Stimulated activated CD8-positive, alpha-beta memory T cell treated with anti-CD3 and anti-CD28 coated beads, Interleukin-7, amount 100 ng/mL, for 1 hour (primary cell): ENCODE measurements at places on chromosomes 13 and 19.
A peak's percentile ranks its signal among the peaks of the same experiment; 100 is the strongest.

DNA sequence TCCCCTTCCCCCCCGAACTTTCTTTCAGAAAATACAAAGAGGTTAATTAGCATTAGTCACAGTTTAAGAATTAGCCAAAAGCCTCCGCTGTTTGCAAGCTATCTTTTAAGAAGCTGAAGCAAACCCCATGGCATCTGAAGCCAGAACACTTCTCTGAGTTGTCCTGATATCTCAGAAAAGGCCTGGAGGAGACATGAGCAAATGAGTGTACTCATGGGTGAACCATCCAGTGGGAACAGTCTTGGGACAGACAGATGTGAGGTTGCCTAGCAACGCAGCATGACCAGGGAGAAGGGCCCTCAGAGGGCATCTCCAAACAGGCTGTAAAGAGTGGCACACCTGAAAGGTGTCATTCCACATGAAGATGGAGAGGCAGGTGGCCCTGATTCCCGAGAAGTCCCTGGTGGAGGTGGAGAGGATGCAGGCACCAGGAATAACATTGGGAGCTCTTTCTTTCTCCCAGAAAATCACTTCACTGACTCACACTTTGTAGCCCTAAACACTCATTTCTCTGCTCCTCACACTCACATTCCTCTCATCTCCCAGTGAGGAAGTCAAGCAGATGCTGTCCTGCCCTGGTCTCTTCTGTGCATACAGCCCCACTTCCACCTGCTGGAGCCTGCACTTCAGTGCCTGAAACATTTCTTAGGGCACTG lies 87.0 kb upstream of the TSHZ3 start:
- DNase-seq, result no peak

DNA sequence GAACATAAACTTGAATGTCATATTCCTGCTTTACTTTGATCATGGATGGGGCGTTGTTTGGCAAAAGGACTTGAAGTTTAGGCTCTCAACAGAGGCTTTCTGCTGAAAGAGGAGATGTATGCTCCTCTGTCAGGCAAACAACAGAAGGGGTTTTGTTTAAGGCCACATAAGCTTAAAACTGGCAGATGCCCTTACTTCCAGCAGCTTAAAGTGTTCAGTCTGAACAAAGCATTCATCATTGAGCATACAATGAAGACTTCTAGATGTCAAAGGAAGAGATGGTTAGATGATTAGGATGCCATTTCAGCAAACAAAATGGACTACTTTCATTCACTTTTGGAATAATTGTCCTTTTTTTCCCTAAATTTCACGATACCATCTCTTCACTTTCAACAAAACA lies 484.5 kb downstream of the SLITRK6 start:
- DNase-seq, result no peak

- no peak for DNase-seq
Measured at GRCh38 chr13:95260031-95260525, 41.2 kb downstream of the ABCC4 start.

- DNase-seq, result peak; percentile 23
Measured at GRCh38 chr13:98842858-98843481, 90.5 kb upstream of the SLC15A1 start.

DNA sequence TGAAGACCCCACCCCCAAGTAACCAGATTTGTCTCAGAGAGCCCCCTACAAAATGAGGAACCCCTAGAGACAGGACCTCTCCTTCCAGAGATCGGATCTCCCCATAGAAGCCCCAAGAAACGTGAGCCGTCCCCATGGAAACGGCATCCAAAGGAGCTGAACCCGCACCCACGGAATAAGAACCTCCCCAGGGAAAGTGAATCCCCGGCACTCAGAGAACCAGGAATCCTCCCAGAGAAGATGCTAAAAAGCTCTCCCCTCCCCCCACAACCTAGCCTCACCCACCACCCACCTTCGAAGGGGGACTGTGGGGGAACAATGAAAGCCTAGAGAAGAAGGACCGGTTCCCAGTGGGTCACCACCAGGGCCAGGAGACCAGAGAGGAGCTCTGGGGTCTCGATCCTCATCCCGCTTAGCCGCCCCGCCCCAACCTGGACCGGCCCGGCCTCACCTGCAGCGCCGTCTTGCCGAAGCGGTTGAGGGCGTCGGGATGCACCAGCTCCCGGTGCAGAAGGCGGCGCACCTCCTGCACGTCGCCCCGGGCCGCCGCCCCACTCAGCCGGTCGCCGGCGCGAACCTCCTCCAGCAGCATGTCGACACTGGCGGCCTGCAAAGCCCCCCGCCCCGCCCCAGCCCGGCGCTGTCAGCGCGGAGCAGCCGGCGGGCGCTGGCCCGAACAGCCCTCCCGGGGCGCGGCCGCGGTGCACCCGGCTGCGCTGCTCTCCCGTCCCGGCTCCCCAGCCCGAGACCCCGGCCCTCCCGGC lies 535 bp downstream of the CDKN2D start:
- DNase-seq, result no peak

- DNase-seq, result no peak
Measured at GRCh38 chr13:74006666-74007065, 127.5 kb downstream of the KLF12 start.

- DNase-seq, result no peak
Measured at GRCh38 chr19:41746593-41747227, 8.6 kb upstream of the CEACAM6 start.

- DNase-seq, result no peak
Measured at GRCh38 chr19:10417541-10418234, 2.6 kb upstream of the PDE4A start.

DNA sequence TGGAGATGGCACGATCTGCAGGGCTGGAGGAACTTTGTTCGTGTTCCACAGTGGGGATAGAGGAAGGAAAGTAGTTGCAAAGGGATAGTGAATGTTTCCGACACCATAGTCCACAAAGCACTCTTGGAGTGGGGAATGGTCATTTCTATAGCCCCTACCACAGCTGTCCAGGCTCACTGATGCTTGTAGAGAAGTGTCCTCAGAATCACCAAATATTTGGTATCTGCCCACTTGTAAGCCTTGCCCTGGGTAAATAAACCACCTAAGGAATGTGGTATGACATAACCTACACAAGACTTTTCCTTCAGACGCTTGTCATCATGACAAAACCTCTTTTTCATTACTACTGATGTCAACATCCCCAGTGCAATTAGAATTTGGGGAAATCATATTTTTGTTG lies 686.5 kb upstream of the ARGLU1 start:
- no peak for DNase-seq

- peak; percentile 40 for DNase-seq
Measured at GRCh38 chr19:5130371-5131030, 161.6 kb downstream of the KDM4B start.

GRCh38 chr19:47598407-47599349 lies 10.3 kb upstream of the BICRA start:
- no peak for DNase-seq

- DNase-seq, result no peak
Measured at GRCh38 chr19:39919976-39920375, 14.5 kb downstream of the FCGBP start.

DNA sequence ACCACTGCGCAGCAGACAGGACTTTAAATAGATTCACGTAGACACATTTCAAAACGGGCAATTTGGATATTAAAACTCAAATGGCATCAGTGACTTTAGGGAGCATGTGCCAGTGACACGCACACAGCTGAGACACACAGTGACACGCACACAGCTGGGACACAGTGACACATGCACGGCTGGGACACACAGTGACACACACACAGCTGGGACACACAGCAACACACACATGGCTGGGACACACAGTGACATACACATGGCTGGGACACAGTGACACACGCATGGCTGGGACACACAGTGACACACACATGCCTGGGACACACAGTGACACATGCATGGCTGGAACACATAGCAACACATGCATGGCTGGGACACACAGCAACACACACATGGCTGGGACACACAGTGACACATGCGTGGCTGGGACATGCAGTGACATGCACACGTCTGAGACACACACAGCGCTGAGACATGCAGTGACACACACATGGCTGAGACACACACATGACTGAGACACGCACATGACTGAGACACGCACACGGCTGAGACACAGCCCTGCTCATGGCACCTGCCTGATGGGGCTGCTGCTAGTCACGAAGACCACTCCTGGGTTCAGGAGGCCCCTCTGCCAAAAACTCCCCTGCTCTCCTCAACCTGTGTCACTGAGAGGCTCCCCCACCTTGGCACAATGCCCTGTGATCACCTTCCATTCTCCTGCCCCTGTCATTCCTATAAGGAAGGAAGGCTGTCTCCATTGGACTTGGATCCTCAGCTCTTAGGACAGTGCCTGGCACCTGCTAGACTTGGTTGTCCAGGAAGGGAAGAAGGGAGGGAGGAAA lies 52.5 kb downstream of the SOX1 start:
- DNase-seq, result no peak

- no peak for DNase-seq
Measured at GRCh38 chr13:37100731-37101130, 4.7 kb downstream of the CSNK1A1L start.

DNA sequence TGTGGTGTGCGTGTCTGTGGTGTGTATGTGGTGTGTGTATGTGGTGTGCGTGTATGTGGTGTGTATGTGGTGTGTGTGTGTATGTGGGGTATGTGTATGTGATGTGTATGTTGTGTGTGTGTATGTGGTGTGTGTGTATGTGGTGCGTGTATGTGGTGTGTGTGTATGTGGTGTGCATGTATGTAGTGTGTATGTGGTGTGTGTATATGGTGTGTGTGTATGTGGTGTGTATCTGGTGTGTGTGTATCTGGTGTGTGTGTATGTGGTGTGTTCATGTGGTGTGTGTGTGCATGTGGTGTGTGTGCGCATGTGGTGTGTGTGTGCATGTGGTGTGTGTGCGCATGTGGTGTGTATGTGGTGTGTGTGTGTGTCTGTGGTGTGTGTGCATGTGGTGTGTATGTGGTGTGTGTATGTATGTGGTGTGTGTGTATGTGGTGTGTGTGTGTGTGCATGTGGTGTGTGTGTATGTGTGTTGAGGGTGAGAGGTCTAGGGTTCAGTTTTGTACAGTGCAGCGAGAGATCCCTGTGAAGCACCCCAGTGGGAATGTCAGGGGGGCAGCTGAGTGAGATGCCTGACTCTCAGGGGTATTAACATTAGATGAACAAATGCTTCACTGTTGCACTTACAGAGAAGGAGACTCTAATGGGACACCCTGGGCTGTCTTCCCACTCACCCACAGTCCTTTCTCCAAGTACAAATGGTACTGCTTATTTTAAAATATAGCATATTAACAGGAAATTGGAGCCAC lies 61.3 kb upstream of the MEDAG start:
- no peak for DNase-seq

GRCh38 chr13:39536274-39536673 lies 66.7 kb downstream of the LHFPL6 start:
- DNase-seq, result no peak

DNA sequence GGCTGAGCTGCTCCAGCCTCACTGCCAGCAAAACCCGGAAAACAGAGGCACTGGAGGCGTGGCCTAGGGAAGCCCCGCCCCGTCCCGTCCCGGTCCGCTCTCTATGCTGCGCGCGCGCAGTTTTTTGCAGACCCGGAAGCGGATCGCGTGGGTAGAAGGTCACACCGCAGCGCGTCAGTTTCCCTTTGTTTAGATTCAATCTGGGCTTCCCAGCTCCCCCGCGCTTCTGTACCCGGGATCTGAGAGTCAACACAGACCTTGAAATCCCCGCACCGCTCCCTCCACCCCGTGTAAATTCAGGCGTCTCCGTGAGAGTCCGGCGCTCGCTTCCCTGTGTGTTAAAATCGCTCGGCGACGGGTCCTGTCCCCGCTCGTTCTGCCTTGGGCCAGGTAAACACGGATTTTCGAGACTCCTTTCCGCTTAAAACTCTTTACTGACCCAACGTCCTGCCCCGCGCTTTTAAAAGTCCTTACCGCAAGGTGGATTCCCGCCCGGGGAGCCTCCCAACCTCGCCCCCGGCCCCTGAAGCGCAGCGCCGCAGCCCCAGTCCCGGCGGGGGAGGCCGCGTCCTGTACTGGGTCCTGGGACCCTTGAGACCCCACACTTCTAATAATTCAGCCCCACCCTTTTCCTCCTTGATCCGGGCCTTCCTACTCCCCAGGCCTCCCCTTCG lies at the start of gene ZNF610:
ZNF610 (plus strand) TSS at position 127 of the 674 bp plus-strand sequence. CDS start 12,930 bp downstream, outside the sequence.
- peak; percentile 76 for DNase-seq

GRCh38 chr13:108350579-108350978 lies 81.1 kb downstream of the TNFSF13B start:
- DNase-seq, result no peak

GRCh38 chr13:106678646-106679418 lies 110.9 kb upstream of the ARGLU1 start:
- DNase-seq, result no peak

- no peak for DNase-seq
Measured at GRCh38 chr13:22903925-22904324, 276.9 kb upstream of the SGCG start.

DNA sequence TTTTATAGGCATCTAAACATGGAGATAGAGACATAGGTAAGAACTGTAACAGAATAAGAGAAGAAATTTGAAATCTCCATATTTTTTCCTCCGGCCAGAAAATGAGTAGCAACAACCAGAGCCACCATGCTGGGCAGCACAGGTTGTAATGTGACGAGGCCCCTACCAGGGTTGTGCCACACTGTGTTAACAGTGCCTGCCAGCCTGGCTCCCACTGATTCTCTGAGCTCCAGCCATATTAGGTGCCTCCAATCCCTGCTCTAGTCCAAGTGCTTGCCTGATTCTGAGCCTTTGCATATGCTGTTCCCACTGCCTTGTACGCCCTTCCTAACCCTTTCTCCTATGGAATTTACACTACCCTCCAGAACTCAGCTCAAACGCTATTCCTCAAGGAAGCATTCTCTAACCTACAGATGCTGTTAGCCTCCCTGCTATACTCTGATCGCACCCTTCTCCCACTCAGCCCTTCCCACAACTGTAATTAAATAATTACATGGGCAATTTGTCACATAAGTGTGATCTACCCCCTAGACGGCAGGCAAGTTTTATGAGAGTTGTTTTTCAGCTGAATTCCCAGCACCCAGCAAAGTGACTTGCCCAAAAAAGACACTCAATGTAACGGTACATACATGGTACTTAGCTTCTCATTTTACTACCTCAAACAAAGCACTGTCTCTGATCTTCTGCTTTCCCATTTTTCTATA lies 37.6 kb upstream of the STARD13 start:
- no peak for DNase-seq

DNA sequence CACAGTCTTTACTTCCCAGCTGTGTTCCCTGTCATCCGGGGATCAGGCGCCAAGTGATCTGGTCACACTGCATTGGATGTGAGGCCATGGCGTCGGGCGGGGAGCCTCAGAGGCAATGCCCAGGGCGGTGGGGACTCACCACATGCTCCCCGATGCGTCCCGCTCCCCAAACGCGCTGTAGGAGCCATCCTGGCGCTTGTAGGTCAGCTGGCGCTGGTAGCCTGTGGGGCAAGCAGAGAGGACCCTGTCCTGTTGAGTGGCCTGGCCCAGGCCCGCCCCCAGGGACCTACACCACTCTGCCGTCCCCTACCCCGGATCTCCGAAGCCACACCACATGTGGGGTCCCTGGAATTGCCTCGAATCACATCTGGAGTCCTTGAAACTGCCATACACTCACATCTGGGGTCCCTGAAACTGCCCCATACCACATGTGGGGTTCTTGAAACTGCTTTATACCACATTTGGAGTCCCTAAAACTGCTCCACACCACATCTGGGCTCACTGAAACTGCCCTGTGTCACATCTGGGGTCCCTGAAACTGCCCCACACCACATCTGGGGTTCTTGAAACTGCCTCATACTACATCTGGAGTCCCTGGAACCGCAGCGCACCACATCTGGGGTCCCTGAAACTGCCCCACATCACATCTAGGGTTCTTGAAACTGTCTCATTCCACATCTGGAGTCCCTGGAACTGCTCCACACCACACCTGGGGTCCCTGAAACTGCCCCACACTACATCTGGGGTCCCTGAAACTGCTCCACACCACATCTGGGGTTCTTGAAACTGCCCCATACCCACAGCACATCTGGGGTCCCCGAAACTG lies 33.2 kb downstream of the F2RL3 start:
- DNase-seq, result no peak
